Activated naive CD8-positive, alpha-beta T cell treated with anti-CD3 and anti-CD28 coated beads for 36 hours (primary cell): ENCODE measurements at places on chromosomes 6 and 20.

DNA sequence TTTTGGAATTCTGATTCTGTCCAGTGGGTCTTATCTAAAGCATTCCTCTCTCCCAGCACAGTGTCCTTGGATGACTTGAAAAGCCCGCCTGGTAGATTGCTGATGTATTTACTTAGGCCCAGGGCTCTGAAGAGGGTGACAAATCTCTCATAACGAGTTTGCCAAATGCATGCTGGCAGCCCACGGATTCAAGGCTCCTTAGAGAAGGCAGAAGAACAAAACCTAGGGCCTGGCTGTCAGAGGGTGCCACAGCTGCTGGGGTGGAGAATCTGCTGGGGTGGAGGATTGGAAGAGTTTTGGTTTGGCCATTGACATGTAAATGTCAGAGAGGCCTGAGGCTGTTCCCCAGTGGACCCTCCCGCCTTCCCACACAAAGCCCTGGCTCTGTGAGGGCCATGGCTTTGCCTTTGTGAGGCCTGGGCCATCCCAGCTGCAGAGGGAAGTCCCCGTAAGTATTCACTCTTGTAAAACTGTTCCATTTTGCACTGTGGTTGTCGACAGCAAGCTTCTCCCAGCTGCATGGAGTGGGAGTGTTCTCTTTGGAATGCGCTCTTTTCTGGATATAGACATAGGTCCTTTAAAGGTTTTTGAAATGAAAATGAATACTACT is 50.3 kb downstream of the ANKRD6 start:
- DNase-seq, result no peak

GRCh38 chr6:43733471-43734293 is 36.3 kb upstream of the VEGFA start:
- DNase-seq, result peak; percentile 36

DNA sequence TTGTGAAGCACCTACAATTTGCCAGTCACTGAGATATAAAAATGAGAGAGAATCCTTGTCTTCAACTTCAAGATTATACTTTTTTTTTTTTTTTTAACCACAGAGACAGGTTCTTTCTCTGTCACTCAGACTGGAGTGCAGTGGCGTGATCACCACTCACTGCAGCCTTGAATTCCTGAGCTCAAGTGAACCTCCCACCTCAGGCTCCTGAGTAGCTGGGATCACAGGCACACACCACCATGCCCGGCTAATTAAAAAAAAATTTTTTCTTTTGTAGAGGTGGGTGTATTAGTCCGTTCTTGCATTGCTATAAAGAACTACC is 51.6 kb upstream of the PMEPA1 start:
- DNase-seq, result no peak

GRCh38 chr6:29624520-29624961 is 8.4 kb downstream of the GABBR1 start:
- no peak for DNase-seq

DNA sequence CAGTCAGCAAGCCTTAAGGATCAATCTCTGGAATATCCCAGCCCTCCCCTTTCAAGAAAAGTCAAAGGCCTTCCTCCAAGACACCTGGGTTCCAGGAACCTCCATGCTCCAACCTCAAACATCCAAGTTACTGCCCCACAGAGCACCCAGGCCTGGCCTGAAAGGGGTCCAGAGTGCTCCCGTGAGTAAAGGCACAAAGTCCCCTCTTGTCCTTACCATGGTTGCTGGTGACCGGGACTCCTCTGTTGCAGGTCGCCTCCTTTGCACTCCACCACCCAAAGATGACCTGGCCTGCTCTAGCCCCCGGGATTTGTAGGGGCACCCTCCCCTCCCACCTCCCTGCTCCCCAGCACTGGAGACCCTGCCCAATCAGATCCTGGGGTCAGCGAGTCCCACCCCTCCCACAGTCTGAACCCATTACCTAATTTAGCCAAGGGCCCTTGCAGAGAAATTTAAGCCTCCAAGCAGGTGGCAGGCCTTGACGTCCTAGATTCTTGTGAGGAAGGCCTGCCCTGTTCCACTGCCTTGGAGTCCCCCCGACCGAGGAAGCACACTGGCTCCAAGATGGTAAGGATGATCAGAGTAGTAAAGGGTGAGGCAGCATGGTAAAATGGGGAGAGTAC is at the start of gene TNNC2:
TNNC2 (minus strand) TSS at position 283 of the 623 bp plus-strand sequence; CDS start at position 219, 64 bp downstream.
- DNase-seq, result no peak

- DNase-seq, result no peak
Observed at GRCh38 chr6:130503146-130503545, 137.3 kb downstream of the TMEM200A start.

- no peak for DNase-seq
Observed at GRCh38 chr6:100554228-100554627, 89.5 kb upstream of the SIM1 start.

- no peak for DNase-seq
Observed at GRCh38 chr6:31614075-31614619, 887 bp upstream of the AIF1 start.

GRCh38 chr6:157343732-157344131 is 20.4 kb upstream of the TMEM242 start:
- DNase-seq, result no peak

DNA sequence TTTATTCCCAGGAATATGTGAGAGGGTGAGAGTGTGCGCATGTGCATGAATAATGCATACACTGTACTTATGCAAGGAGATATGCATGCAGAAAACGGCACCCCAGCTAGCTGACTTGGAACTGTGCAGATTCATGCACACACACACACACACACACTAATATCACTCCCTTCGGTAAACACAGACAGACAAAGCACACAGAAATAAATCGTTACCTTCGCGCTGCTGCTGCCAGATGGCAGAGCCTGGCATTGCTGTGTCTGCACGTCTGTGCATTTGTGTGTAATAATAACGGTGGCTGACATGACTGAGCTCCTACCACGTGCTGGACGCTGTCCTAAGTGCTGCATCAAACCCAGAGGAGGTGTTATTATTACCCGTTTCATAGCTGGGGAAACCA is 36.8 kb downstream of the PREX1 start:
- no peak for DNase-seq

DNA sequence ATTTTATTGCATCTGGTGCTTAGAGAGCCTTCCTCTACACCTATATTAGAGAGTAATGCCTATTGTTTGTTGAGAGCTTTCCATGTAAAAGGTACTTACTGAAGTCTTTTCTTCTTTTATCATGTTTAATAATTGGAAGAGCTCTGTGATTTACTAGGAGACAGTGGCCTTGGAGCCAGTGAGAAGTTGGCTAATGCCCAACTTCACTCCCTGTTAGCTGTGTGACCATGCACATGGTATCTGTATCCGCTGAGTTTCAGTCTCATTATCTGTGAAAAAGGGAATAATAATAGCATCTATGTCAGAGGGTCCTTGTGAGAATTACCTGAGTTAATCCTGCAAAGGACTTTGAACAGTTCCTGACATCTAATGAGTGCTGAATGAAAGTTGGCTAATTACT is 105.0 kb downstream of the CD109 start:
- no peak for DNase-seq

DNA sequence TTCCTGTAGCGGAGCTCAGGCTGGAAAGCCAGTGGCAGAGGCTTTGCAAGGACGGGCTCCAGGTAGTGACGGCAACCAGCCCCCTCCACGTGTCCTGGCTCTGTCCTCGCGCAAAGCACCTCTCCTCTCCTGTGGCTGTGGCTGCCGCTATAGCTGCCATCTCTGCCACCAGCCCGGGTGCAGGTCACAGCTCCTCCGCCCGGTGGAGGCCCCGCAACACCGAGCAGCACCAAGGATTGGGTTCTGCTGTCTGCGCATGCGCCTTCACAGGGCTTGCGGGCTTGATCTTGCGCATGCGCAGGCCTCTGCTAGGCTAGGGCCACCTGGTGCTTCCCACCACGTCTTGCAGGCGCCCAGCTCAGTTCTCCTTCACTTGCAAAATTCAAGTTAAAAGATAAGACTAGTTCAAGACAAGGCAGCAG is 625.4 kb downstream of the QKI start:
- peak; percentile 61 for DNase-seq

GRCh38 chr6:99901596-99902384 is 92.2 kb downstream of the MCHR2 start:
- no peak for DNase-seq

DNA sequence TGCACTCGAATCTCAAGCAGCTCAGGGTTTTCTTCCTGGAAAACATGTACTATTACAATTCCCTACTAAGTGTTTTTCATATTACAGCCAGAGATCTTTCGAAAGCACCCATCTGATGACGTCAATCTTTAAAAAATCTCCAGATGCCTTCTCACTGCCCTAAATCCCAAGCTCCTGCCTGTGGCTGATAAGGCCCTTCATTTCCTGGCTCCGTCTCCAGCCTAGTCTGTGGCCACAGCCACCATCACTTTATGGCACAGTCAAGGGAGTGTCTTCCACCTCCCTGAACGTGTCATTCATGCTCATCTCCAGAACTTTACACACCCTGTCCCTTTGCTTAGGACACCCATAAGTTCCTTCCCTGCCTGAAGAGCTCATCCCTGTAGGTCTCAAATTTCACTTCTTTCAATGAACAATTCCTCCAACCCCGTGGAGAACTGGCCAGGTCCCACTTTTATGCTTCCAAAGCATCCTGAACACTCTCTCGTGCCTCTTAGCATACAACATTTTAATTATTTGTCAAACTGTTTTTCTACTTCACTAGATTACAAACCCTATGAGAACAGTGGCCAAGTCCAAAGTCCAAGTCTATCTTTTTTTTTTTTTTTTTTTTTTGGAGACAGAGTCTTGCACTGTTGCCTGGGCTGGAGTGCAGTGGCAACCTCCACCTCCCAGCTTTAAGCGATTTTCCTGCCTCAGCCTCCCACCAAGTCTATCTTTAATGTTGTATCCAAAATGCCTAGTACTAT is 106.1 kb upstream of the AGPAT4 start:
- DNase-seq, result no peak

DNA sequence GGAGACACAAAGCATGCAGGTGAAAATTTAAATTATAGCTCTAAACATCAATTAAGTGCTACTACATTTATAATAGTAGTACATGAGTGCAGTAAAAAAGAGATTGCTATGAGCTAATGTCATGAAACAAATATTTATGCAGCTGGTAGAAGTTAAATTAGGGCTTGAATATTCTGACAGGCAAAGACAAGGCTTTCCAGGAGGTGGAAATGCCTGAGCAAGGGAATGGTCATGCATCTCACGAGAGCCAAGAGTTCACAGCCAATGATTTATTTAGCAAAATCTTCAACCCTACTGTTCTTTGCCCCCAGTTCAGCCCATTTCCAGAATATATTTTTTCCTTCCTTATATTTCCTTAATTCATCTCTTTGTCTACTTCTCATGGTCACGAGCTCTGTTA is 128.9 kb downstream of the HIVEP2 start:
- no peak for DNase-seq

GRCh38 chr6:137095651-137096238 is 51.0 kb upstream of the IL20RA start:
- peak; percentile 10 for DNase-seq

GRCh38 chr6:154139892-154140291 is 100.9 kb downstream of the OPRM1 start:
- no peak for DNase-seq

DNA sequence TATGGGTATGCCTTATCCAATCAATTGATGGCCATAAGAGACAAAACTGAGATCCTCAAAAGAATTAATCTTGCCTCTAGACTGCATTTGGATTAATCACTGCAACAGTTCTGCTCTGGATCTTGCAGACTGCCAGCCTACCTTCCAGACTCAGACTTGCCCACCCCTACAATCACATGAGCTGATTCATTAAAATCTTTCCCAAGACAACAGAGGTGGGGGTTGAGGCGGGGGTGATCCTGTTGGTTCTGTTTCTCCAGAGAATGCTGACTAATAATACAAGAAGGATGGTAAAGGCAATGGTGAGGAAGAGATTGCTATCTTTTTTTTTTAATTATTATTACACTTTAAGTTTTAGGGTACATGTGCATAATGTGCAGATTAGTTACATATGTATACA is 43.7 kb upstream of the MEI4 start:
- no peak for DNase-seq

DNA sequence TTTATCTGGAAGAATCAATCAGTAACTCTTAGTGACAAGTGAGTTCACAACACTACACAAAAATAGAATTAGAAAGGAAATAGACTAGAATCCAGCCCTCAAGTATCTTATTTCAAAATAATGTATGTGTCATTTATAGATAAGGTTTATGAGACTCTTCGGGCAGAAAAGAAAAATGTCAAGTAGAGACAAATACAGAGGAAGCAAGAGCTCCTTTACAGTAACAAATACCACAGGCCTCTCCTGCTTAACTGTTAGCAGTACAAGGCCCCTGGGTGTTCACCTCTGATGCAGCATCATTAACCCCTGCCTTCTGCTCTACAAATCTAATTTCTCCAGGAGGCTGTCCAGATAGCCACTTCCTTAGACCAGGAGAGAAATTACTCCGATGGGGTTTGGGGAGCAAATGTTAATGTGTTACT is 76.7 kb downstream of the UBE3D start:
- DNase-seq, result no peak

GRCh38 chr6:125222531-125223455 is 69.2 kb downstream of the TPD52L1 start:
- DNase-seq, result no peak

DNA sequence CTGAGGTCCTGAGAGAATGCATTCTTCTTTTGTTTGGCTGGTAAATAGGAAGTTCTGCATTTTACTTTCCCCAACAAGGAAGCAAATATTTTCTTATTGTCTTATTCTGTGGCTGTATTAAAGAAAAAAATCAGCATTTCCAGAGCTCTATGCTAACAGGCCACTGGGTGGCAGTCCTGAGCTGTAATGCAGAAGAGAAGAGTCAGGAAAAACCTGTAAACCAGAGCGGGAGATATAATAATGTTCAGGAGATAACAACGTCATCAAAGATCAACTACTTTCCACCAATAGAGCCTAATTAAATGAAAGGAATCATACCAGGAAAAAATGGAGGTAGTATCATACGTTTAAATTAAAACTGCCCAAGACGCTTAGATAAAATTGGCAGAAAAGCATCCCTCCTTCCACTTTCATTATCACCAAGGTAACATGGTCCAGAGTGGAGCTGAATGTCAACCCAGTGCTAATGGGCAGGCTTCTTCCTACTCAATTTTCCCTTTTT is 55.6 kb upstream of the CARMIL1 start:
- peak; percentile 42 for DNase-seq

DNA sequence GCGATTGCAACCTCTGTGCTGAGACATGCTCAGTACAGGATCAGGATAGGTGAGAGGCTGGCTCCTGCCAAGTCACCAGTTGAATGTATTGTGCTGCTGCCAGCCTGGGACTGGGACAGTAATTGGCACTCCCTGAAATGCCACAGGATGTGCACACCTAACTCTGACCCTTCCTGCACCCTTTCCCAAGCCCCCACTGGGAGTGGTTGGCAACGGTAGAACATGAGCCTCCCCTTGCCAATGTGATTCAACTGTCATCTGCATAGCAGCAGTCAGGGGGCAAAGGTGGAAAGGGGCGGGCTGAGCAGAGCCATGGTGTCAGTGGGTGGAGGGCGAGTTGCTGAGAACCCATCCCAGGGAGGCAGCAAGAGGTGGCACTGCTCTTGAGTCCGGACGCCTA is 15.4 kb downstream of the SPINT3 start:
- no peak for DNase-seq

GRCh38 chr6:21230536-21230935 is 363.0 kb upstream of the SOX4 start:
- DNase-seq, result no peak

DNA sequence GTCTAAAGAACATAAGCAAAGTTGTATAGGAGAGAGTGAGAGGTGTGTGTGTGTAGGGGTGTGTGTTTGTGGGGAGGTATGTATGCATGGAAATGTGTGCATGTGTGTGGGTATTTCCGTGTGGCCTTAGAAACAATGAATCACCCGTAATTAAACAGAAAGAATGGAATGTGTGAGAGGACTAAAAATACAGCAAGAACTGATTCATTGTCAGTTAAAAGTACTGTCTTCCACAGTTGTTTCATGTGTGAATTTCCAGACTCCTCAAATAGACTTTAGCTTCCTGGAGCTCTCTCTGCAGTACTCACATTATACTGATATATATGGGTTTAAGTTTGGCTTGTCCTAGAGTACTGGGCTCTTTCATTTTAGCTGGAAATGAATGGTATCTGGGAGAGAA is 145.7 kb downstream of the RIMS1 start:
- no peak for DNase-seq
